ENCODE measurements at places on chromosomes 4 and X.

DNA sequence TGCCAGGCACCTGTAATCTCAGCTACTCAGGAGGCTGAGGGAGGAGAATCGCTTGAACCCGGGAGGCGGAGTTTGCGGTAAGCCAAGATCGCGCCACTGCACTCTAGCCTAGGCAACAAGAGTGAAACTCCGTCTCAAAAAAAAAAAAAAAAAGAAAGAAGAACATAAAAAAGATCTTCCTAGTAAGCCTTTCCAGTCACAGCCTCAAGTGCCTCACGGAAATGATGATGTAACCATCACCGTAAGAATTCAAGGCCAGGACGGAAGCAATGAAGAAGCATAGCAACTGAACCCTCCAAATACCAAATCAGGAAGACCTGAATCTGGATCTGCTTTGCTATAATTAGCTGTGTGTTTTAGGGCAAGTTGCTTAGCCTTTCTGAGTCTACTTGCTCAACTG, 28.8 kb downstream of the RBM47 start:
- no peak for DNase-seq

GRCh38 chr4:8155048-8155447, 3.6 kb downstream of the ABLIM2 start:
- DNase-seq: no peak

DNA sequence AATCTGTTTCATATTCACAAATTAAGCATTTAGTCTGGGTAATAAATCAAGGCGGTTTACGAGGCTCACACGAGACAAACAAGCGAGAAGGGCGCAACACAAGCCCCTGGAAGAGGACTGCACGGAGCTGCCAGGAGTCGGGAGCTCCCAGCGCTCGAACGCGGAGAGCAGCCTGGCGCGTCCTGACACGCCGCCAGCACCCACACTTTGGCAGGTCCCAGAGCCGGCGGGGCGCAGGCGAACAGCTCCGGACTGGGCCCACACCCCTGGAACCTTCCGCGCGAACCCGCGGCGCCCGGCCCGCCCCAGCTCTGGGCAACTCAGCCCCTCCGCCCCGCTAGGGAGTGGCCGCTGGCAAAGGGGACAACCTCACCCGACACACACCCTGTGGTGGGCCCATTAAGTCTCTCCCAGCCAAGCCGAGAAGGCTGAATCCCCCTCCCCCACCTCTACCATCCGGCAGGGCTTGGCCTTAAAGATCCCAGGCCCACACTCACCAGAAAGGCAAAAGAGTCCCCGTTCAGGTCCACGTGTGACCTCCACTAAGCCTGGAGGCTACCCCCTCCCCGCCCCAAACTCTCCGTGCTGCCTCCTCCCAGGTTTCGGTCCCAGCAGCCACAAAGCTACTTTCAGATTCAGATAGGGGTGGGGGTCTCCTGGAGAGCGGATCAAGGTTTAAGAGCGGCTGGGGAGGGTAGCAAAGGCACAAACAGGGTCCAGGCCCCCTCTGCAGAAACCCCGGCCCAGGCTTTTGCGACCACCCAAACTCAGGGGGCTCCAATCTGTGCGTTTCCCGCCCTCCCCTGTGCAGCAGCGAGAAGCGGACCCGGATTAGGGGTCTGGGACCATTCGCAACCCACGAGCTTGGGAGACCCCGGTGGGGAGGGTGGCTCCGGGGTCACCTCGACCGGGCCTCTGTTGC, 47.5 kb upstream of the BCOR start:
- DNase-seq: no peak

DNA sequence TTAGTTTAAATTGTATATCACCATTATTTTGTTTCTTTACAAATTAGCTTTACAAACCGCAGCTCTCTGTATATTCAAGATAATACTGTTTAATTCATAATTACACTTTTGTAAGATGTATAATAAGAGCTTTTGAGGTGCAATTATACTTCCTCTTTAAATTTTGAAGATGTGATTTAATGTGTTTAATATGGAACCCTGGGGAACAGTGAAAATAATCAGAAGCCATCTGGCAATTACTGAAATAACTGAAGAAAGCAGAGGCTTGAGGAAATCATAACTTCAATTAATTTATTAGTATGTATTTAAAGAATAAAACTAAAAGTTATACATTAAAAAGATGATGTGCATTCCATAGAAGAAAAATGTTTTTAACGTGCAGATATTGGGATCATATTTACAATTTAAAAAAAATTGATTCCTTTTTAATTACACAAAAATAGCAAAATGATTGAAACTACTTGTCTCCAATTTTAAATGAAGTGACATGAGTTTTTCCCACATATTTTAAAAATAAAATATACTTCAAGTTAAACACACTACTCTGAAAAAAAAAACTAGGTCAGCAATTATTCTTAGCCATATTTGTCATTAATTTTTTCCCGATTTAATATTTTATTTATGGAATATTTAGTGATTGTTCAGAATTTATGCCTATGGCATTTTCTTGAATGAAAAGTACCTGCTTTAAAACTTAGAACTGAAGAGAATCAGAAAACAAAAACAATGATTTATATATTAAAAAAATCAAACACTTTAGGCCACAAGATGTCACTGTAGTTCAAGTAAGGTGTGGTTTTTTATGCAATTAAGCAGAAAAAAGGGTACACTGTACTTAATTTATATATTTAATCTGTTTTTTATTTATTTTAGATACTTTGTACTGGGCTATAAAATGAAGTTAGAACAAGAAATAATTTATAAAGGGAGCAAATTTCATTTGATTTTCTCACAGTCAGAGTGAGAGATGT, 942.7 kb upstream of the NDST4 start:
- peak; percentile 29 for DNase-seq

GRCh38 chrX:39115166-39115565, 313.9 kb downstream of the MID1IP1 start:
- no peak for DNase-seq

DNA sequence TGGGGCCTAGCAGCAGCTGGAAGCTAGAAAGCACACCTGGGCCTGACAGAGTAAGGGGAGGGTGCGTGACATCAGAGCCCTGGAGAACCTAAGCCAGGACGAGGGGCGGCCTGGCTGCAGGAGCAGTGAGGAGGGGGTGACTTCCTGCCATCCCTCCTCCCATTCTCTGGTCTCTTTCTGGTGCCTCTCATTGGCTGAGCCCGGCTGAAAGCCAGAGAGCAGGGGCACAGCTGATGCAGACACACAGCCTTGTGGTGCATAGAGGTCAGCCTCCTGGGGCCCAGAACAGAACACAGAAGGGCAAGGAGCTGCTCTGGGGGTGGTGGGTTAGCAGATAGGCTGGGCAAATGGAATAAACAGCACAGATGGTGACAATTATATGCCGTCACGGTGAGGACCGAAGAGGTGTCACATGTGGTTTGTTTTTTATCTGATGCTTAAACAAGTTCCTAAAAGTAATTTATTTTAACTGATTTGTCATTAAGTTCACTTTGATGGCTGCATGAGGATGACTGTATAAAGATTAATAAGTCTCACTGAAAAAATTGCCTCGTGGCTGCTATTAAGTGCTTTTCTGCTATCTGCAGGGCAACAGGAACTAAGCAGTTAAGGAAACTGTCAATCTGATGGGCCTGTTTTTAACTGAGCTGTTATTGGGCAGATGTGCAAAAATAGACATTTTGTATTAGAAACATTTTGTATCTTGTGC, 102.0 kb downstream of the FNIP2 start:
- no peak for DNase-seq

DNA sequence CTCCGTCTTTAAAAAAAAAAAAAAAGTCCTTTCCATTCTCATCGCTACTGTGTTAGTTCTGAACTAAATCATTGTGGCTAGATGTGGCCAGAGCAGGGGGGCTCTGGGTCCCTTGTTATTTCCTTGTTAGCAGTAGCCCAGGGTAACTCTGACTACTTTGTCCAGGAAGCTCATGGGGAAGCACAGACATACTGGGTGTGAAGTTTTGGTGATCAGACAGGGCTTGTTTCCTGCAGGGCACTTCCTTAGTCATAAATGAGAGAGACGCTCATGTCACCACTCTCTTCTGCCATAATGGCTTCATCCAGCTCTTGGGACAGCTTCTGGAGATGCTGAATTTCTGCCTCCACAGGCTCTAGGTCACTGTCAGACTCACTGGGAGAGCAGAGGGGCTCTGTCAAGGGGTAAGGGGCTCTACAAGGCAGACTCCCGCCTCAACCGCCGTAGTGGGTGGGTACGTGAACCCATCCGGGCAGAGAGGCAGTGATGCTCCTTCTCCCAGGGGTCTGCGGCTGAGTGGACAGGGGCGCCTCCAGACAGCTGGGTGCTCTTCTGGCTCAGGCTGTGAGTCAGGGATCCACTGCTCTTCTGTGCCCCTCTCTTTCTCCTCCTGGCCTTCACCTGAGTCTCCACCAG, 12.9 kb downstream of the STIM2 start:
- no peak for DNase-seq

DNA sequence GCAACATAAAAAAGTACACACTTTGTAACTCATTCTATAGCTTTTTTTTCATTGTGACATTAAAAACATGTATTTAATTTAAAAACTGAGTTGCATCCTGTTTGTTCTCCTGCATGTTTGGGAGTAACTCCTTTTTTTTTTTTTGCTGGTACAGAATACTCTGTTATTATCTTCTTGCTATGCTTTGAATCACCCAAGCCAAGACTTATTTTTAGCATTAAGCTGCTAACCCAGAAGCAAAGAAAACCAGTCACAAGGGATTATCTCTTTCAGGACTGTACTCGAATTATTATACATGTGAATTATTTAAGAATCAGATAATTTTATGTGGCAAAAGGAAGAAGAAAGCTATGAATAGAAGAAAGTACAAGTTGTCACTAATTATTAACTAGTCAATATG, 194.9 kb downstream of the ADAMTS3 start:
- DNase-seq: no peak

Measured in NCI-H1930 (cell line).